Activated gamma-delta T cell treated with Interleukin-2 at 50 U/mL for 16 hours (primary cell): ENCODE measurements at places on chromosomes 12 and 14.

- DNase-seq = no peak
Measured at GRCh38 chr14:105204206-105204930, 23.3 kb upstream of the NUDT14 start.

GRCh38 chr12:72472350-72472749 is 200.2 kb downstream of the TRHDE start:
- DNase-seq = no peak

DNA sequence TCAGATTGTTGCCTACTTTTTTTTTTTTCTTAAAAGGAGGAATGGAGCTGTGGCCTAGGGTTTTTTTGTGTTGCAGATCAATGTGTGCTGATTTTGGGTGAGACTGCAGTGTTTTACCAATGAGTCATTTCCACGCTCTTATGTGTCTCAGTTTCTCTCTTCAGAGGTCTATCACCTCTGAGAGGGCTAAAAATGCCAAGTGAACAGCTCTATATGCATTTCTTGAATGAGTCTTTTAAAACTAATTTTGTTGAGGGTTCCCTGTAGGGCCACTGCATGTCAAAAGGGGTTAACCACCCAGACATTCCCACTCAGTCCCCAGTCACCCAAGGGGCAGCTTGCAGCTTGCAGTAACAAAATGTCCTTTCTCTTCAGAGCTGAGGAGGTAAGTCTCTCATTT is 24.3 kb upstream of the GLIPR1L2 start:
- DNase-seq = no peak

DNA sequence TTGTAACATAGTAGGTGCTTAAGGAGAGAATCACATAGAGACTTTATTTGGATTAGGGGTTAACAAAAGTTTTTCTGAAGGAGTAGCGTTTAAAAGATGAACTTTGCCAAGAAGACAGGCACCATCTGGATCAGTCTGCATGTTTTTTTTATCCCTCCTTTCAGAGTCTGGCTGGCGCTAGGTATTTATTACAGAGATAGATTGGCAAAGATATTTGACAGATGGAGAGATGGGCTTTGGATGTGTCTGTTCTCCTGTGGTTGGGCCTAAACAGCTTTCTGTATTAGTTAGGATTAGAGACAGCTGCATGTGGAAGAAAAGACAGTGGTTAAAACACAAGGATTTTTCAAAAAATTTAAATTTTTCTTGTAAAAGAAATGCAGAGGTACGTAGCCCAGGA is 133.9 kb downstream of the C12orf75 start:
- DNase-seq = no peak

DNA sequence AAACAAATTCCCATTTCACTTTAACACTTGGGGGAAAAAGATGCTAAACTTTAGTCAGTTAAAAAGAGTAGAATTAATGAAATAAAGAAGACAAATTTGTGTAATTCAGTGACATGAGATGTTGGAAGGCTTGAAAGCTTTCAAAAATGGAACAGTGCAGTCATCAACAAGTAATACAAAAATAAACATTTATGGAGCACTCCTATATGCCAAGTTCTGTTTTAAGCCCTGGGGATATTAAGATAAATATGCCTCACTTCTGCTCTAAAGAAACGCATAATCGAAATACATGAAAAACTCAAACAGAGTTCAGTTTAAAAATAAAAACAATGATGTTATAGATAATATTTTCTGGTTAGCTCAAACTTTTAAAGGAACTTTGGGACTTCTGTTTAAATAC is 93.0 kb downstream of the KCNH5 start:
- DNase-seq = no peak

DNA sequence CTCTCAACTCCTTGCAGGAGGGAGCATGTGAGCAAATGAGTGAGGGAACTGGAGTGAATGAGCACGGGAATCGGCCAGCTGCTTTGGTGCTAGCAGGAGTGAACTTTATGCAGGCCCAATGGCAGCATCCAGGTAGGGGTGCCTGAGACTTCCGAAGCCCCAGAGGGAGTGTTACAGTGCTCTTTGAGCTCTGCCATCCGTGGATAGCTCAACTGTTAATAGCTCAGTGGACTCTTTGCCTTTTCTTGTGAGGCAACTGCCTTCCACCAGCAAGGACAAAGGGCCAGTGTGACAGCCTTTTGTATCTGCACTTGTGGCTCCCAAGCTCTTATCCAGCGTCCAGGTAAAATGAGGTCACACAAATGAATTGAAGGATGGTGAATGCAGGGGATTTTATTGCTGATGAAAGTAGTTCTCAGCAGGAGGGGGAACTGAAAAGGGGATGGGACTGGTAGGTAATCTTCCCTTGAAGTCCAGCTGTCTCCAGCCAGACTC is 12.9 kb downstream of the CREBL2 start:
- DNase-seq = no peak

DNA sequence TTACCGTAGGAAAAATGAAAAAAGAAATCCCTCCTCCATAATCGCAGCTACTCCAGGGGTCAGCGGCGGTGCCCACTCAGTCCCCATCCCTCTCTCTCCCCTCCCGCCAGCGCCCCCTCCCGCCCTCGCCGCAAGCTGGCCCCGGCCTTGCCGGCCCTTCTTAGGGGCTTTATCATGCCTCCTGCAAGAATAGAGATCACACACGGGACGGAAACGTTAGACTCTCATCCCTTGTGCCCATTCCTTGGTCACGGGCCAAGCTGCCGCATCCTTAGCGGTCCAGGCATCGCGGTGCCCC is 692 bp upstream of the COX14 start:
- DNase-seq = no peak

DNA sequence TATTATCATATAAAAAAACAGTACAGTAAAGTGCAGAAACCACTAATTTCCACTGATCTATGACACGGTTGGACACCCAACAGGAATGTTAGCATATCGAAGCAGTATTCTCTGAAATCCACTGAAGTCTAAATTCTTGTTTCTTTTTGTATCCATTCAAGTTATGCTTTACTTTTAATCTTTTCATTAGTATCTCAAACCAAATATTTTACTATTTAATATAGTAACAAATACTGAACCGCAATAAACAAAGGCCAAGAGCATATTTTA is 41.1 kb downstream of the ATXN2 start:
- DNase-seq = no peak

- DNase-seq = no peak
Measured at GRCh38 chr12:114746297-114747011, 62.5 kb upstream of the TBX3 start.

GRCh38 chr12:12138203-12139154 is 67.7 kb downstream of the BCL2L14 start:
- DNase-seq = no peak

- DNase-seq = no peak
Measured at GRCh38 chr14:74504412-74504811, 10.8 kb downstream of the ISCA2 start.

- DNase-seq = no peak
Measured at GRCh38 chr12:53558631-53559030, 51.3 kb upstream of the NPFF start.

DNA sequence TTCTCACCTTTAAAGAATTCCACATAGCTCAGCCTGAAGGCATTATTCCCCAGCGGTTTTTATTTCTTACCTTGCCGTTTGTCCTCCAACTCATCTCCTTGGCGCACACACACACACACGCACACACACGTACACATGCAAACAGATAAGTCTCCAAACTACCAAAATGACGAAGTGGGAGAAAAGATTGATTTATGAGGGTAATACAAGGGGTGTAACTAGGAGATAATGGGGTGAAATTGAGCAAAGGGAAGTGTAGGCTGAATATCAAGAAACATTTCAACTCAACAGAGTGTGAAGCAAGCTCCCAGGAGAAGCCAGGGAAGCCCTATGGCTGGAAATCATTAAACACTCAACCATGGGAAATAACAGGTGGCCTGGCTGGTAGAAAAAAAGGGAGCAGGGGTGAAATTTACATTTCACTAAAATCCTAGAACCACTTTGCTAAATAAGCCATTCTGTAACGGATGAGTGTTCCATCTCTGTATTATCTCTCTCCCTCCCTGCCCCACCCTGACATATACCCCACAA is 41.0 kb downstream of the GRIN2B start:
- DNase-seq = no peak

DNA sequence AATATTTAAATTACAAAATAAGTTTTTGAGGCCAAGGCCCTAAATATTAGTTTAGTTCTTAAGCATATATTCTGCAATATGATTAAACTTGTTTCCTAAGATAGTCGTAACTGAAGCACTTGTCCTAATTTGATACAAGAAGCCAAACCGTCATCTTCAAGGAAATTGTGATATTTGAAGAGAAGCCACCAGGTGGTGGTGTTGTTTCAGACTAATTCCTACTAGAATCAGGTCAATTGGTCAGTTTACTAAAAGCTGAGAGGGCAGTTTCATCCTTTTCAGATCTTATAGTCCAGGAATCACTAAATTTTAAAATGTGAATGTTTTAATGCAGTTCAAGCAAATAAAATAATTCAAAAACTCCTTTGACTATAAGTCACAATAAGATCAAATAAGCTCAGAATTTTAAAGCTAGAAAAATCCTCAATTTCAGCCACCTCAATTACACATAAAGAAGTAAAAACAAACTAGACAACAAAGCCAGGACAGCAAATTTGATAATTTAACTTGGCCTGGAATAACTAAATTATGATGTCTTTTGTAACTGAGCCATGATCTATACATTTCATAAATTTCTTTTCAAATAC is 7.1 kb upstream of the ARL1 start:
- DNase-seq = no peak

- DNase-seq = no peak
Measured at GRCh38 chr14:103724116-103724515, 8.5 kb downstream of the ZFYVE21 start.

DNA sequence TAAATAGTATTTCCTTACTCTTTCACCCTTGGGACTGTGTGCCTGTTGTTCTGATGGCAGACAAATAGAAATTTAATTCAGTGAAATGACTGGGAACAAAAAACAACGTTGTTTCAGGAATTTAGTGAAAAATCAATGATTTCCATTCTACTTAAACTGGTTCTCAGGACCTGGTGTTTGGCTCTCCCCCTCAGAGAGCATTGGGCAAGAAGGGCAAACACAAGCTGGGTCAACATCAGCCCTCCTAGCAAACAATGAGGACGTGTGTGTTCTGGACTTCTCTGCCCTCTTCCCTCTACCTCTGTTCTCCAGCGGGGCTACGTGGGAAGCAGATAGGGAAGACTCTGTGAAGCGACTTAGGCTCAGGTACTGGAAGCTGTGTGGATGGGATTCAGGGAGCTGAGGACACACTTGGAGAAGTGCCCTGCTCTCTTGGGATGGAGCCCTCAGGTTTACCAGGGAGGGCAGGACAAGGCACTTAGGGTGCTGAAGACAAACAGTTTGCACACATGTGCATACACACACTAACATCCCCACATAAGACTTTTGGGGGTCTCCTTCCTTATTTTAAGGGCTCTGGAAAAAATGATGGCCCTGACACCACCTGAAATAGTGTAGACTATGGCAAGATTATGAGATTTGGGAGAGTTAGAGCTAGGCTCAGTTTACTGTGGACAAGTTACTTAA is 7.6 kb upstream of the SERPINA1 start:
- DNase-seq = no peak

- DNase-seq = peak; percentile 10
Measured at GRCh38 chr14:69354383-69355153, 43.5 kb downstream of the ERH start.

DNA sequence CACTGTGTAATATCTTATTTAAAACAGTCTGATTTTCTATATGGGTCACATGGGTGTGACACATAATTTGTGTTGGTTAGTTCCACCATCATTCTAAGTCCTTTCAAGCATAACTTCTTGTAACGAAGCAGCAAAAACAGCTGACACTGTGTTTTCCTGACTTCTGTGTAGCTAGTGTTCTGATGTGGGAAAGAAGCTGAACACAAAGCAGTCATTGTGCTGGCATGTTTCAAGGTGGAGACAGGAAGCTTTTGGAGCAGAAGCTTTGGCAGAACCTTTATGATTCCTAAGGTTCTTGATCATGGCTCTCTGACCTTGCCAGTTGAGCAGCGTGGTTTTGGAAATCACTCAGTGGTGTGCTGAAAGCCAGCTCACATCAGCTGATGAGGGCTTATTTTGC is 351.7 kb upstream of the MDGA2 start:
- no peak for DNase-seq

DNA sequence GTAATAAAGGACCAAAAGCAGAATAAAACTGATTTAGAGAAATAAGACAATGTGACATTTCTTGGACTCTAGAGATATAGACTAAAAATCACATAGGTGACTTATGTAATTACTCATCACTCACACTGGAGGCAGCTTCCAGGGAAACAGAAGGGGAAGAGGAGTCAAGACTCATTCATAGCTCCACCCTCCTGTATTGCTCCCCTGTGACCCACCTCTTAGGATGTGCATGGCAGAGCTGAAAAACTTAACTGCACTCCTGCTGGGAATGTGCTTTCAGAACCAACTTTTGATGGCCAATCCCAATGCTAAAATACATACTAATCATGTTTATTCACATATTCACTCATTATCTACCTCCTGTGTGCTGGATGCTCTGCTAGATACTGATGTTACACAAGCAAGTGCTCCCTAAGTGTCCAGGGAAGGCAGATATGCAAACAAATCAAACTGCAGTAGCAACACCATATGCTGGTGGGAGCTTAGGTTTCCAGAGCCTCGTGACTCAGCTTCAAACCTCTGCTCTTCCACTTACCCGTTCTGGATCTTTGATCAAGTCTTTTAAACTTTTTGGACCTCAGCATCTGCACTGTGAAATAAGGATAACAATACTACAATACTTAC is 316.1 kb downstream of the GALC start:
- DNase-seq = no peak

DNA sequence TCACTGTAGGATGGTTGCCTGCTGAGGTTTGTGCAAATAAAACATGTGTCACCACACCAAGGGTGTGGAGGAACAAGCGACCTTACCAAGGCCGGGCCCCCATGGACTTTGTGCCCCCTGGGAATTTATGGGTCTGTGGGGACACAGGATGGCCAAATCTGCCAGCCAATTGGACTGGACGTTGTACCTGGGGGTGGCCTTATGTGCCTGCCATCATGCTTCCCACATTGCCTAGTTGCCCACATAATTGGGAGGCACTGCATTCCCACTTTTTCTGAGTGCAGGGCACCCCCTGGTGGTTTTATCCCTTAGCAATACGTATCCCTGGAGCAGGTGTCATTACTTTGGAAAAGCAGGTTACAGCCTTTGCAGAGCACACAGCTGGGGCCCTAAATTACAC is 92.6 kb upstream of the TMPO start:
- no peak for DNase-seq

GRCh38 chr12:29050503-29050902 is 98.6 kb upstream of the FAR2 start:
- DNase-seq = no peak

- no peak for DNase-seq
Measured at GRCh38 chr14:44814196-44814595, 147.6 kb downstream of the KLHL28 start.

- DNase-seq = no peak
Measured at GRCh38 chr12:49872781-49873181, 29.9 kb upstream of the BCDIN3D start.

GRCh38 chr12:91317306-91317705 is 134.7 kb upstream of the DCN start:
- no peak for DNase-seq
